ENCODE measurements at places on chromosomes 12 and 14.

DNA sequence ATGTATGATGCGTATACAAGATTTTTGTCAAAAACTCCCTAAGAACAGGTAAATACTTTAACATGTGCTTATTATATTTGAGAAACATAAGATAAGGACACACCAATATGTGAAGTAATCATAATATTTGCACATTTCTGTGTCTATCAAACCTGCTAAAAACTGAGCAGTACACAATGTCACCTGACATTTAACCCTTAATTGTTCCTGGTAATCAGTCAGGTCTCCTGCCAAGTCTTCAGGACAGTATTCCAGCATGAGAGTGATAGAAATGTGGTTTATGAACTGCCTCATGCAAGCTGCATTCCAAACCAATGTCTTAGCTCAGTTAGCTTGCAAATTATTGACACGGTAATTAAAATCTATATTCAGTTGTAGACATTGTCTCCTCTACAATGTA, 4.2 kb downstream of the SOX5 start:
- DNase-seq = no peak

GRCh38 chr14:71339650-71340415, 432.6 kb downstream of the PCNX1 start:
- no peak for DNase-seq

- DNase-seq = no peak
Measured at GRCh38 chr12:101749657-101750056, 10.4 kb upstream of the SYCP3 start.

DNA sequence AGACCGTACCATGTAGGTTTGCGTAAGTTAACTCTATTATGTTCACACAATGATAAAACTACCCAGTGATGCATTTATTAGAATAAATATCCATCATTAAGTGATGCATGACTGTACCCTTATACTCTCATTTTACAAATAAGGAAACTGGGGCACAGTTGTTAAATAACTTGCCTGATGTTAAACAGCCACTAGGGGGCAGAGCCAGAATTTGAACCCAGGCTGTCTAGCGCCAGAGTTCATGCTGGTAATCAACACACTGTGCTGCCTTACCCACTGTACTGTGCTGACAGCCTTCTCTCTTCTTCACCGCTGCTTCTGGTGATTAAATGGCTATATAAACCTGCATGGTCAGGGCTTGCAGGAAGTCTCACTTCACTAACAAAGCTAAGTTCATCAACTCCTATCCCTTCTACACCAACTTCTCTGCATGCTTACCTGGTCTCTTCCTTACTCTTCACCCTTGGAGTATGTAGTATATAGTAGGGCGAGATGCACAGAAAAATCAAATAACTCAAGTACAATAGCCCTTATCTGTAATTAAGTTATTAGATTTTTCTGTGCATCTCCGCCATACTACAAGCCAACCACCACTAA, 43.6 kb upstream of the APPL2 start:
- no peak for DNase-seq

- DNase-seq = no peak
Measured at GRCh38 chr12:31626270-31626995, 33.1 kb upstream of the ETFBKMT start.

DNA sequence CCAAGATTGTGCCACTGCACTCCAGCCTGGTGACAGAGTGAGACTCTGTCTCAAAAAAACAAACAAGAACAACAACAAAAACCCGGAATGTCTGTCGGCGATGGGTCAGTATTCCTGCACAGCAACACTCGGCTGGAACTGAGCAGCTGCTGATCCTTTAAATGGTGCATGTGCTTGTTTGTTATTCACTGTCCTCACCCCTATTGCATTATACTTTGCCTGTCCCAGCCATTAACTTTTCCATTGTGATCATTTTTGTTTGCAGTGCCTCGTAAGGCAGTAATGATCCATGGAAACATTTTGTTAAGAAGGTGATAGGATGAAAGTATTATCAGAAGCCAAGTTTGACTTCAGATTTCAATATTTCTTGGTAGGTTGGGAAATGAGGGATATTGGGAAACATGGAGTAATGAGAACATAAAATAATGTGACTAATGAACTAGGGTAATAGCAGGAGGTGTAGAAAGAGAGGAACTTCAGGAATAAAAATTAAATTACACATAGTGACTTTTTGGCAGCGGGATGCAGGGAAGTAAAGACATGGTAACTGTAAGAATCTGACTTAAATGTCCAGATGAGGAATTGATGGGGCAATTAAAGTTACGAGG, 6.1 kb downstream of the ACSS3 start:
- no peak for DNase-seq

DNA sequence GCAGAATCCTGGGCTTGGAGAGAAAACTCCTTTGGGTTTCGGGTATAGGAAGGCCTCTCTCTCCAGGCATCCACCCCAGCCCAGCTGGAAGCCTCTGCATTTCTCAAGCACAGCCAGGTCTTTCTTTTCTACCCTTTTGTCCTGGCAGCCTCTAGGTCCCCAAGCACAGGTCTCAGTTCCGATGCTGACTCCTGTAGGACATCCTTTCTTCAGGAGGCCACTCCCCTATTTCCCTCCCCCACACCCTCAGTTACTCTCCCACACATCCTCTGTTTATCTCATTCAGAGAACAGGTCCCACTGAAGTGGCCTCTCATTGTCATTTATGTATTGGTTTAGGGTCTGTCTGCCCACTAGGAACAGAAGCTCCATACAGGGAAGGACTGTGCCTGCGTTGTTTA, 352.6 kb downstream of the VRK1 start:
- DNase-seq = no peak

GRCh38 chr12:83015390-83016217, 328.9 kb downstream of the TMTC2 start:
- no peak for DNase-seq

DNA sequence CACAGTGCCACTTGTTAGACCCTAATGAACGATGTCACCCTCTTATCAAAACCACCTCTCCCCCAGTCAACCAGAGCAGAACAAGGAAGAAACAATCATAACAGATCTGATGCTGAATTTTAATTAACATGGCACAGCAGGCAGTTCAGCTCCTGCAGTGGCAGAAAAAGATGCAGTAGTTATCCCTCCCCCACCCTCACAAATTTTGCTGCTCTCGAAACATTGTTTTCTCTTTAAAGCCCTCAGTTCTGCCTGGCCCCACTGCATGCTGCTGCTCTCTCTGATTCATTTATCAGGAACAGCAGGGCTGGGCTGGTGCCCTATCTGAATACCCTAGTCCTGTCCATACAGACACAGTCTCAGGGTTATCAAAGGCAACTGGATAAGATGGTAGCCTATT, 12.2 kb downstream of the CCDC175 start:
- DNase-seq = no peak

GRCh38 chr12:104643093-104643818, 186.5 kb downstream of the CHST11 start:
- DNase-seq = no peak
